ENCODE measurements at places on chromosomes 4 and X.

DNA sequence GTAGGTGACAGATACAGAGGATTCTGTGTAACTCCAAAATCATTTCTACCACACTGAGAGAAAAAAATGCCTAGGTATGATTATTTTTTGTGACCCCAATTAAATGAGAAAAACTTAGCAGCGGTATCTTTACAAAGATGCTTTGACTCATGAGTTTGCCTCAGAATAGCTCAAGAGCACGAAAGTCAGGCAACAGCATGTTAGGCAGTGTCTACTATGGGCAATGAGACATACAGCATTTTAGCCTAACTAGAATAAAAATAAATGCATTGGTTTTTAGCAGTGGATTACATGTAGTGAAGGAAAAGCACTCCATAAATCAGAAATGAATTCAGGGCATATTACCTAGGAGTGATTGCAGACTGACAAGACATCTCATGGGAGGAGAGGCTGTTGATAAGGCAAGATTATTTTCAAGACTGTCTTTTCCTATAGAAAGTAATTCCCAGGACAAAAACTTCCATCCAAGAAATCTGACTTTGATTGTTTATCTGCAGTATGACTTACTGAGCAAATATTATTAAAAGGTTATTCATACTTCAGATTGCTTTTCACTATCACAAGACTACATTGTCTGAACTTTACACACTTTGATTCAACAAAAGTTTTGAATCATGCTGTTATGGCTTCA, 3.6 kb downstream of the ANXA10 start:
- DNase-seq = no peak

DNA sequence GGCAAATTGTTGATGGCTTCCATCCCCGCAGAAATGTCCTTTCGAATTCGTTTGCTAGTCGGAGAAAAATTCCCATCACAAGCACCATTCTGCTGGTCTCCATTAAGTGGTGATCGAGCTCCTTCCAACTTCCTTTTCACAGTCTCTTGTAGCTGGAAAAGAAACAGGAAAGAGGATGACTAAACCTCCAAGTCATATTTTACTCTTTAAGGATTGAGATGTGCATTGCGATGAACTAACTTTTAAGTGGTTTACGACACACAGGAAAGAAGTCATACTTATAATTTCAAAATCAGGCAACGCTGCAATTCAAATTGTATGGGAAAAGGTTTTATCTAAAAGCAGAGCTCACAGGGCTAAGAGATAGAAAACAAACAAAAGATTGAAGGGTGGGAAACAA, 225.2 kb downstream of the MGST2 start:
- no peak for DNase-seq

- peak; percentile 57 for DNase-seq
Measured at GRCh38 chr4:48315728-48316630, 25.4 kb upstream of the SLAIN2 start.

- DNase-seq = no peak
Measured at GRCh38 chrX:1403228-1403627, 11.3 kb upstream of the SLC25A6 start.

- DNase-seq = no peak
Measured at GRCh38 chr4:2905544-2905943, 57.7 kb downstream of the NOP14 start.

DNA sequence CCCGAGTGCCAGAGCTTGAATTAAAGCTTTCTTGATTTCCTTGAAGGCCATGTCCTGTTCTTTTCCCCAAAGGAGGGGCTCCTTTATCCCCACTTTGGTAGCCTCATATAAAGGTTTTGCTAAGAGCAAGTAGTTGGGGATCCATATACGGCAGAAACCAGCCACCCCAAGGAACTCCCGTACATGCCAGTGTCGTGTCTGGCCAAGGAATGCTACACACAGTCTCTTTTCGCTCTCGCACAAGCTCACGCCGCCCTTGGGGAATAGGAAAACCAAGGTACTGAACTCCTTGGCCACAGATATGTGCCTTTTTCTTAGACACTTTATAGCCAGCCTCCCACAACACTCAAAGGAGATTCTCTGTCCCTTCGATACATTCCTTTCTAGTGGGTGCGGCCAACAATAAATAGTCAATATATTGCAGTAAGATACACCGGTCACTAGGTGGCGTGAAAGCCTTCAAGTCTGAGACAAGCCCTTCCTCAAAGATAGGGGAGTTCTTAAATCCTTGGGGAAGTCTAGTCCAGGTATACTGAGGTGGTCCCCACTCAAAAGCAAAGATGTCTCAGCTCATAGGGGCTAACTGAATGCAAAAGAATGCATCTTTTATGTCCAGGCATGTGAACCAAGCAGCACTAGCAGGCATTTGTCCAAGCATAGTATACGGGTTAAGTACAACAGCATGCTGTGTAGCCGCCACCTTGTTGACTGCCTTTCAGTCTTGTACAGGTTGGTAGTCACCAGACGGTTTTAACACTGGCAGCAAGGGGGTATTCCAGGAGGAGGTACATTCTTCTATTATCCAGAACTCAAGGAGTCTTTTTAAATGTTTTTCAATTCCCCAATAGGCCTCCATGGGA, 57.8 kb upstream of the XAGE1B start:
- DNase-seq = peak; percentile 47

DNA sequence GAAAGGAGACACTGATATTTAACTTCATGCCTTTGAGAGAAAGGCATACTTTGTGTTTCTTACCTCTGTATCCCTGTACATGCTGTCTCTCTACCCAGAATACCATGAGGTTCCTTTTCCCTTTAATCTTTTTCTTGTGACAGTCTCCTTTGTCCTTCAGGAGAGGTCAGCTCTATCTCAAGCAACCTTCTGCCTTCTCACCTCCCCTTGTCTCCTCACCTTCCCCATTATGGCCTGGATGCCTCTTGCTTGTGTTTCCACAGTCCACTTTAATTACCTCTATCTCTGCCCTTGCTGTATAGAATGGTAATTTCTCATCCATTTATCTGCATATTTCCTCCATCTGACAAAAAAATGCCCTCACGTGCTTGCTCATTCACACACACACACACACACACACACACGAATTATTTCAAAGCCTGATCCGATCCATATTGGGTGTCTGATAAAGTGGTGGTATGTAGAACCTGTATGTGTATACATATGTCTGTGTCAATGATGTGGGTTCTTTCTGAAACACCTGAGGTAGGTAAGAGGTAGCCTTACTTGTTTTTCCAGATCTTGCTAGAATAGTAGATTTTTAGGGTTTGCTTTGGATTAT, 28.5 kb downstream of the MSN start:
- DNase-seq = no peak

GRCh38 chr4:123749383-123749782, 352.8 kb downstream of the SPRY1 start:
- no peak for DNase-seq

DNA sequence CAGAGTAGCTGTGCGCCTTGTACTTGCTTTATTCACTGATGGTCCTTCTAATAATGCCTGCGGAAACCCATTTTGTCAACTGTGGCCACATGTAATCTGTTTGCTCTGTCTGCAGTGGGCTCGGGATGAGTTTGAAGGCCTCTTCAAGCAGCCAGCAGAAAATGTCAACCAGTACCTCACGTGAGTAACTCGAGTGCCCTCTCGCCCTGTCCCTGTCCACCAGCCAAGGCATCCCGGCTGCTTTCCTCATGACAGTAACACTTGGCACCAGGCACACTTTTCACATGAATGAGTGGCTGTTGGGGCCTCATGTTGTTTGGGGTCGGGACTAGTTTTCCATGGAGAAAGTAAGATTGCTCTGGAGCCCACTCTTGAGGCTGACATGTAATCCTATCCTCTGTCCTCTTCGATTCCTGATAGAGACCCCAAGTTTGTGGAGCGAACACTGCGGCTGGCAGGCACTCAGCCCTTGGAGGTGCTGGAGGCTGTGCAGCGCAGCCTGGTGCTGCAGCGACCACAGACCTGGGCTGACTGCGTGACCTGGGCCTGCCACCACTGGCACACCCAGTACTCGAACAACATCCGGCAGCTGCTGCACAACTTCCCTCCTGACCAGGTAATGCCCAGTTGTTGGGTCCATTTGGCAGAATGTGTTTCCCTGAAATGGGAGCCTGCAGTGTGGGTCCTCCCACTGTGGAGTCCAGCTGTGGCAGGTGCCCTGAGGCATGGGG, 8.8 kb upstream of the CDK16 start:
- no peak for DNase-seq

DNA sequence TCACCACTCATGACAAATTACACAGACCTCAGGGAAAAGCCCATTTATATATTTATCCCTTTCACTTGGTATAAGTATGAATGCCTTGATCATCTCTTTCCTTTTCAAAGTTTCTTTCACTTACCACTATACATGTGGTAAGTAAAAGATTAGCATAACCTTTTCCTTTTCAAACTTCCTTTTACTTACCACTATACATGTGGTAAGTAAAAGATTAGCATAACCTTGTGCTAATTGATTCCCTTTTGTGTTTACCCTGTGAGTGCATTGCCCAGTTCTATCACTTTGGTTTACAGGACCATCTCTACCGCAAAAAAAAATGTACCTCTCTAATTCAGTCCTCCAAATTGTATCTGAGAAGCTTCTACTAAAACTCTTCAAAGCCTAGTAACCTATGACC, 32.7 kb upstream of the TCEANC start:
- DNase-seq = no peak

DNA sequence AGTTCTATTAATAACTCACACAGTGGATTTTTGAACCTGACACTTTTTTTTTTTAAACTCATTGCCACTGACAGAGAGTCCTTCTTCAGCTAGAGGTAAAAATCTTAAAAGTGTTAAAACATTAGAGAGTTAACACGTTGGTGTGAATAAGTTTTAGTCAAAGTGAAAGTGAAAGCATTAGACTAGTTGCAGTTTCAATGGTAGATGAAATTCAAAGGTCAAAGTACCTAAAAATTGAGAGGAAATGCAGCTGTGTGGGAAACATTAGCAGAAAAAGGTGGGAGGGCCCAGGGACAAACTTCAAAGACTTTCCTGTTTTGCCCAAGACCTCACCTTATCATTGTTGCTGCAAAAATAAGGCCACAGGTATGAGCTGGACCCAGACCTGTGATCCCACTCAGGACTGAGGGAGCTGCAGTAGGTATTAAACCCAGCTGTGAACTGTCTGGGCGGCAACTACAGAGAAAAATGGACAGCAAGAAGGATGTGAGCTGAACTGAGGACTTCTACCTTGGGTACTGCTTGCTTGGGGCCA, 17.6 kb upstream of the GABRA4 start:
- peak; percentile 52 for DNase-seq

DNA sequence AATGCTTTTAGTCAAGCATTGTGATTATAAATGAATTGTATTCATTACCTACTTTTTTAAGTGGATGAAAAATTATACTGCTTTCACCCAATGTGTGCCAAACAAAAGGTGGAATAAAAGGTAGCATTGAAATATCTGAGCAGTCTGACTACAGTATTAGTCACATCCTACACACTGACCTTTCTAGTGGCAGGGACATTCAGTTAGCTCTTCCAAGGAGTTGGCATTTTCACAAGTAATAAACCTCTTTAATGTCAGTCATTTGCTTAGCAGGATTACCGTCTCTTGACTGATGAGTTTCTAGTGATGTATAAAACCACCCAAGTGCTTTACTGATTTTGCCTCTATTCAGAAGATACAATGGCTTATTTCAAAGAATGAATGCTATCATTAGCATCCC, 687.9 kb downstream of the ARAP2 start:
- DNase-seq = no peak

DNA sequence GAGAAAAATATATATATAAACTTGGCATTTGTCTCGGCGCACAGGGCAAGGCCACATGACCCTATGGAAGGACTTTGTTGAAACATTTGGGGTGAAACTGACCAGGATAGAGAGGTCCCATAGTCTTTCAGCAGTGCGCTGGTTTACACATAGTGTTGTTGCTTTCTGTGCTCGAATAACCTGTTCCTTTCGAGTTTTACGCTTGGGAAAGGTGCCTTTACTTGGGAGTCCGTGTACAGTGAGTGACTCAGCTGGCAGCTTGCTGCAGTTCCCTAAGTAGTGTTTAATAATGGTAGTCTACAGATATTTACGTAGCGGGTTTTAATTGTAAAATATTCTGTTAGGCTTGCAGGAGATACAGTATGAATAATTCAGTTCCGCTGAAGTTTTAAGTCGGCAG, 578 bp downstream of the APOOL start:
- DNase-seq = no peak

DNA sequence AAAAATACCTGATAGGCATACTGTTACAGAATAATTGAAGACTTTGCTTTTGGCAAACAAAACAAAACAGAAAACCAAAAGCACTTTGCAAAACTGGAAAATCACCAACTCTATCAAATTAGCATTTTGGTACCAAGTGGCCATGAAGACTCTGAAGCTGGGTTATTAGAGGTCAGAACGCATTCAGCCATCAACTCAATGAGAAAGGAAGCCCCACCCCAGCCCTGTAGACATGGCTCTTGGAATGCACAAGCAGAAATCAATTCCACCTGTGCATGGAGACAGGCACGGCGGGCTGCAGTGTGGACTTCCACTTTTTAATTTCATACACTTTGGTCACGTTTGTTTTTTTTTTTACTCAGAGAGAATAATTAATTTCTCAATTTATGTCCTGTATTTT, 93.6 kb upstream of the DHX15 start:
- no peak for DNase-seq

Data from CD4-positive, alpha-beta T cell treated with Interferon alpha-2 for 1 hour (primary cell).